ENCODE measurements at places on chromosomes 3 and 15.

GRCh38 chr3:130569461-130570365, 52.7 kb downstream of the COL6A6 start:
- no peak for DNase-seq

DNA sequence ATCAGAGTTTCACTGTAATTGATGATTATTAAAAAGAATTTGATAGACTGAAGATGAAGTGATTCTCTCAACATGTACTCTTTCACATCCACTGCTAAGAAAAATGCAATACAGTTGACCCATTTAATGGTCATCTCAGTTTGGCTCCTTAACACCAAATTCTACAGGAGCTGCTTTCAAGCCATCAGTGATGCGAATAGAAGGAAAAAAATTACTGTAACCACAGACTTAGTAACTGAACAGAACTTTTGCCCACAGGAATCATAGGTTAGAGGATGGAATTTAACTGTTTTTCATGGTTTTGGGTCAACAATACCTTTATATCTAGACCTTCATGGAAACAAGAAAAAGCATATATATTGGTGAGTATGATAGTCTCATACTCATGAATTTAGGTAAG, 633.5 kb downstream of the CADM2 start:
- no peak for DNase-seq

GRCh38 chr15:48393645-48394506, 62.6 kb downstream of the DUT start:
- no peak for DNase-seq

- no peak for DNase-seq
These were observed 129.4 kb downstream of the VGLL4 start for GRCh38 chr3:11514191-11514821.

- DNase-seq, result no peak
These were observed 89.7 kb upstream of the CGNL1 start for GRCh38 chr15:57286446-57287122.

GRCh38 chr3:190601622-190602021, 87.7 kb downstream of the IL1RAP start:
- no peak for DNase-seq

- no peak for DNase-seq
These were observed 474.8 kb upstream of the CNTN4 start for GRCh38 chr3:1623896-1624295.

- DNase-seq, result no peak
These were observed 367.2 kb upstream of the AGTR1 start for GRCh38 chr3:148330542-148330941.

DNA sequence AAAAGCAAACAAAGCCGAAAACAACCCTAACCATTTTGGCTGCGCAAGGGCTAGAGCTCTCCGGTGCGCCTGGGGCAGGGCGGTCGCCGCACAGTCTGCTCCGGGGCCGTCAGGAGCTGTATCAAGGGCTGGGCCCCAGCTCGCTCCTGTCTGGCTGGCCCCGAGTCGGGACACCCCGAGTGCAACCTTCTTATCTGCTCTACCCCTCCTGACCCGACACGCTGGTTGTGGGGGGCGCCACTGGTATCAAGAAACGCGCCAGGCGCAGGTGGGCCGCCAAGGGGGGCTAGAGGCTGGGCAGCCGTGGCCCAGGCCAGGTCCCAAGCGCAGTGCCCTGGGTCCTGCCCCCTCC, 36.0 kb downstream of the NR2F2 start:
- no peak for DNase-seq

- no peak for DNase-seq
These were observed 111.0 kb downstream of the GRM7 start for GRCh38 chr3:6971933-6972332.

GRCh38 chr3:42654331-42655201, 1.1 kb downstream of the ZBTB47 start:
- no peak for DNase-seq

DNA sequence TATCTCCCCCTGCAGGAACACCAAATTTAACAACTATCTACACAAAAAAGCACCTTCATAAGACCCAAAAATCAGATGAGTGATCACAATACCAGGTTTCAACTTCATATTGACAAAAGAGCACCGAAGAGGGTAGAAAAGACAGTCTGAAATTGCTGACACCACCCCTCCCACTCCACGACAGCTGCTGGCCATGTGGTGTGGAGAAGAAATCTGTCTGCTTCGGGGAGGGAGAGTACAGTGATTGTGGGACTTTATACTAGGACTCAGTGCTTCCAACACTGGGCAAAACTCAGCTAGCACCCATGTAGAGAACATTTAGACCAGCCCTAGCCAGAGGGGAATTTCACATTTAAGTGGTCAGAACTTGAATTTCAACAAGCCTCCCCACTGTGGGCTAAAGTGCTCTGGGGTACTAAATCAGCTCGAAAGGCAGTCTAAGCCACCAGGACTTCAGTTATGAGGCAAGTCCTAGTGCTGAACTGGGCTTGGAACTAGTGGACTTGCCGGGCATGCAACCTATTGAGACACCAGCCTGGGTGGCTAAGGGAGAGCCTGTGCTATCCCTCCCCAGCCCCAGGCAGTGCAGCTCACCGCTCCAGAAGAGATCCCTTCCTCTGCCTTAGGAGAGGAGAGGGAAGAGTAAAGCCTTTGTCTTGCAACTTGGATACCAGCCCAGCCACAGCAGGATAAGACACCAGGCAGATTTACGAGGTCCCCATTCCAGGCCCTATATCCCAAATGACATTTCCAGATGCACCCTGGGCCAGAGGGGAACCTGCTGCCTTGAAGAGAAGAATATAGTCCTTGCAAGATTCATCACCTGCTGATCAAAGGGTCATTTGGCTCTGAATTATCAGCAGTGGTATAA, 44.6 kb upstream of the POU1F1 start:
- no peak for DNase-seq

- no peak for DNase-seq
These were observed 390.8 kb upstream of the ZNF385D start for GRCh38 chr3:22141769-22142168.

- DNase-seq, result no peak
These were observed 1.1 kb downstream of the TBC1D2B start for GRCh38 chr15:78076231-78077052.

- DNase-seq, result no peak
These were observed 288.9 kb downstream of the ZNF385D start for GRCh38 chr3:21462141-21462540.

DNA sequence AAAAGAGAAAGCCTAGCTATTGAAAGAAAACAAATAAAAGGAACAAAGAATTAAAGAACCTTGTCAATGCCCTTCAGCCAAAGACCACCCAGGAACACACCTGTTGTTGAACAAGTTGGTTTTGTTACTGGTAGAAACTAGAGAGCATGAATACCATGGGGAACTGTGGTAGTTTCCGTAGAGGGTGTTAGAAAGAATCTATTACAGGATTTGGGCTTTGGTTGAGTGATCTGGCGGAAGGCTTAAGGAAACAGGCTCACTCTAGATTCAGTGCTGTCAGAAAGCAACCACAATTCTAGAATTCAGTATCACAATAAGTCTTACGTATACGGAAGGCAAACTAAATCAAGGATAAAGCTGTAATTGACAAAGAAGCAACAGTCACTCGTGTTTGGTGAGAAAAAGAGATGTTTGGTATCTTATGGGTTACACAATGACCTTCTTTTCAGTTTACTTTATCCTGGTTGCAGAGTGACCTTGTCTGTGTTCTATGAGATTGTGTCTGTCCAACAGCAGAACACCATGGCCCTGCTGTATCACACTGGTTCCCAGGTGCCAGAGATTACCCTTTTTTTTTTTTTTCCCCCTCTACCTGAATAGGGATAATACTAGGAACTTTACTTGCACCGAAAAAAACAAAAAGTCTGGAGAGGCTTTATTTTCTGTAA, 265.9 kb downstream of the SHQ1 start:
- DNase-seq, result no peak

DNA sequence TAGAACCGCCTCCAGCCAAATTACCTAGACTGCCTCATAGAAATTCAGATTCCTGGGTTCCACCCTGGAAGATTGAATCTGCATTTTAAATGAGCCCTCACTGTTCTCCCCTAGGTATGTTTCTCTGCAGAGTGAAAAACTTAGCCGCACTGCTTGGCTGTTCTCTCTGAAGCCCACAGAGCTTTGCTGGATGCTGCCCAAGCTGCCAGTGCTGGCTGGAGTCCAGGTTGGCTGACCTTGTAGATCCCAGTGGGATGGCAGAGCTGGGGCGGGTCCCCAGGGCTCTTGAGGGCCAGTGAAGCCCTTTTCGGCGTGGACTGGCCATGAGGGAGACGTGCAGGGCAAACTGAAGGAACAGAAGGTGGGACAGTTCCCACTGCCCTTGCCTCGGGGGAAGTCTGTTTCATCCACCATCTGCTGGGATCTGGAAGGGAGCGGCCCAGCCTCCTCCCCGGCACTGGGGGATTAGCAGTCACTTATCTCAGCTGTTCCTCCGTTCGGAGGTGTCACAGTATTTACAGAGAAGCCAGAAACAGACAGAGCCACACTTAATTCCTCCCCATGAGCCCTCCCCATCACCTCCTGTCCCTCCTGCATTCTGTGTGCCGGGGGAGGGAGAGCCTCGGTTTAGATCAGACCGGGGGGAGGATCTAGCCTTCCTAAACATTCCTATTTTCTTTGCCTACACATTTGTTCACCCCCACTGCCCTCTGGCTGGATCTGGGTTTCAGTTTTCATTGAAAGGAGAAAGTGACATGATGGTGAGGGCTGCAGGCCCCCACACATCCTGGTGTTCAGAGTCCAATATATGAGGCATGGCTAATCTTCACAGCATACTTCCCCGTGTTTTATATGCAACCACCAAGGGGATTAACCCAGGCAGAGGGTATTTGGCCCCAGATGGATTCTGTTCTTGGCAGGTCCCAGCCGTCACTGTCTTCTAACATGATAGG, 4.1 kb upstream of the ACTC1 start:
- no peak for DNase-seq

- DNase-seq, result no peak
These were observed 984.1 kb downstream of the EPHA3 start for GRCh38 chr3:90091549-90091948.

- no peak for DNase-seq
These were observed 61.8 kb downstream of the ZBTB20 start for GRCh38 chr3:115085197-115085865.

DNA sequence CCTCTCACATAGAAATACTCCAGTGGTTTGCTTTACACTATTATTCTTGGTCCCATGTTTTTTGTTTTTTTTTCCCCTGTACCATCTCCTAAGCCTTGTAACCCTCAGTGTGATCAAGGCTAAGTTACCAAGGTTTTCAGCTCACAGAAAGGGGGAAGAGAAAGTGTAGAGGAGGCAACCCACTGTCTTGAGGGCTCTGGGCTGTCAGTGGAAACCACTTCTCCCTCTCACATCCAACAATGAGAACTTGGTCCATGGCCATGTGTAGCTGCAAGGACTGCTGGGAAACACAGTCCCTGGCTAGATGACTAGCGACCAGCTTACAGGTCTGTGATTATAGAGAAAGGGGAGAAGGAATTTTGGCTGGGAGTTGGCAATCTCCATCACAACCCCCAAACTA, 30.3 kb downstream of the GPD1L start:
- no peak for DNase-seq

DNA sequence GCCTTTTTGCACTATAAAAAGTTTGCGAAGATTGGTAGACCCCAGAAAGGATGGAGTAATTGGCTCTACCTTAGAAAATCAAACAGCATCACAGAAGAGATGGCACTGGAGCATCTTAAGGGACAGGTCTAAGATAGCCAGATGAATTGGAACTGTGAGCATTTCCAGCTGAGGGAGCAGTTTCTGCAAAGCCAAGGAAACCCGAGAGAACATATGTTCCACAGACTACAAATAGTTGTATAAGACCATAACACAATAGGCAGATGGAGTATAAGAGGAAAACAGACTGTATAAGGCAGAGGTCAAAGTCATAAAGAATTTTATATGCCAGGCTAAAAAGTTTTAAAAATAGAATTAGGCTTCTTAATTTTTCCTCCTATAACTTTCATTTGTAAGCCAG, 46.0 kb downstream of the TSC22D2 start:
- DNase-seq, result no peak

DNA sequence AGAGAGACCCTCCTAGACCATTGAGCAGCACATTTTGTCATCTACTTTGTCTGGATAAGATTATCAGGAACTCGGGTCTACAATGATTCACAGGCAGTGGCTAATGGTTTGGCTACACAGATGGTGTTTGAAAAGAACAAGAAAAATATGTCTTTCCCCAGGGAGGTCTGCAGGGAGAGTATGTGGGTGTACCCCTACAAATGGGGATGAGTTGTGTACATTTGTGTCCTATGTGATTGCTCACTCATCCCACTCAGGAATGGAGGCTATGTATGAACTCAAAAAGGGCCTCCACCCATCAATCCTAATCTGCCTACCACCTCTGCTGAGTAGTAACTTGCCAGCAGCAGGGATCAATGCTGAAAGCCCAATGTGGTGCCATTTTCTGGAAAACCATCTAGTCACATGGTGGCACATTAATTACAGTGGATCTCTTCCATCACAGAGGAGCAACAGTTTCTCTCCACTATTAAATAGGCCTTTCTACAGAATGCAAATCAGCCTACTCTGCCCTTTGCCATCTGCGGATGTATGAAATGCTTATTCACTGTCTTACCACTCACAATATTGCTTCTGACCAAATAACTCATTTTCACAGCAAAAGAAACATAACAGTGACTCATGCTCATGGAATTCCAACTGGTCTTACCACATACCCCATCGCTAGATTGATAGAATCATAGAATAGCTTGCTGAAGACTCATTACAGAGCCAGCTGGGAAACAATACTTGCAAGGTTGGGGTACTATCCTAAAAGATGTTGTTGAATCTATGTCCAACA, 48.3 kb upstream of the TRIM42 start:
- DNase-seq, result no peak

DNA sequence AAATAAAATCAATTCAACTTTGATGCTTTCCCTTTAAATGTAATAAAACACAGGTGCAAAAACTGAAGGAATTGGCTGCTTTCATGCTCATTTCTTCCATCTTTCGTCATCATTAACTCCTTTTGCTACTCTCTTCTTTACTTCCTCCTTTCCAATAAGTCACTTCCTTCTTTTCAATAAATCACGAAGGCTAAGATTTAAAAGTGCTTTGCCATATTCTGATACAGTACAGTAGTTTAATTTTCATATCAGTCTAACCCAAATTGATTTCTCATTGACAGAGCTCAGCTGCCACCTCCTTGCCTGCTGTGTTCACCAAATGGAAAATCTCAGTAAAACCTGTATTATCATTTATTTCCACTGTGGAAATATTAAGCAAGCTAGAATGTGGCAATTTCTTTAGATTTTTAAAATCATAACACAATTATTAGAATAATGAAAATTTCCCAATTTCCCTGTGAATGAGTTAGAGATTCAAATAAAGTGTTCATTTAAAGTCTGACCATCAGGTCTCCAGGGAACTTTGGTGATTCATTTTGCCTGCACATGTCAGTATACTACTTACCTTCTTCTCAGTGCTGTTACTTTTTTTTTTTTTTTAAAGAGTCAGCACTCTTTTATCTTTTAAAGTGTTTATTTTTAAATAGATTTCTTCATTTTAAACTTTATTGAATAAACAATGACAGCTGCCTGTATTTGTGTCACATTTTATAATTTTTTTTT, 41.6 kb downstream of the NANOGP8 start:
- no peak for DNase-seq

DNA sequence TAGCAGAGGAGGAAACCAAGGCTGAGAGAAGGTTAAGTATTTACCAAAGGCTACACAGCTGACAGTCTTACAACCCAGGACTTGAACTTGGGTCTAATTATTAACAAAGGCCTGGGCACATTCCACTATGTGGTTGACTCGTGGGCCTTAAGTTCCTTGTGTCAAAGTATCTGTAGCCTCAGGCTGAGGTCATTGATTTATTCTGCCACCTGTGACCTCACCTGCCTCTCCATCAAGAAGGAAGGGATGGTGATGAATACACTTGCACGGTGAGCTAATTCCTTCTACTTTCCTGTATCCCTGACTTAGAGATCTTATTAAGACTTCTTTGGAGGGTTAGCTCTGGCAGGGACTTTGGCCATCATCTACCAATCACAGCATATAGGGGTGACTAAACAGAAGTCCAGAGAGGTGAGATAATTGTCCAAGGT, 19.9 kb upstream of the LRRC58 start:
- DNase-seq, result no peak
